Activated CD8-positive, alpha-beta T cell treated with anti-CD3 and anti-CD28 coated beads for 36 hours (primary cell): ENCODE measurements at places on chromosomes 5 and 9. TPM values are rescaled to one million over a fixed set of nuclear protein-coding genes. Genes with fewer than 3 reads are reported as not detected.

PBX3 gene
- total RNA-seq: 11.5 TPM

TYRP1 gene
- not detected for total RNA-seq

FYB1 gene
- 82.8 TPM for total RNA-seq

DNA sequence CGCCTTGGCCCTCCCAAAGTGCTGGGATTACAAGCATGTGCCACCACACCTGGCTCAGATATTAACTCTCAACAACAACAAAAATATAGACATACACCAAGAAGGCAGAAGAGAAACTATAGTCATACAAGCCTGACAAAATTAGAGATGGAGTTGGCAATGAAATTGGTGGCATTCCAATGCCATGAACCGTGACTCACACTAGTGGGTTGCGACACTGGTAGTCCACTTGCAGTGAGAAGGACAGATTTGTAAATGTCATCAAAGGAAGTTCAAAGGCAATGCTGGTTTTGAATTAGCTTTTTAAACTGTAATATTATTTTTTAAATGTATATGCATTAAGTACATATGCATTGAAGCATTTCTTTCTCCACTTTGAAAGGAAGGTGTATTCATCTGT is 8.5 kb upstream of the DNAJC25 start:
- H3K36me3 ChIP-seq: no peaks in the 10 kb centered on the region
- no peaks in the 10 kb centered on the region for H3K4me1 ChIP-seq
- no peak for DNase-seq
- H3K27ac ChIP-seq: no peak overlapping the region

GRCh38 chr5:125659316-125660023 is 763.7 kb upstream of the GRAMD2B start:
- H3K4me3 ChIP-seq: no peak overlapping the region
- H3K36me3 ChIP-seq: no peaks in the 10 kb centered on the region
- no peaks in the 10 kb centered on the region for H3K27me3 ChIP-seq
- DNase-seq: no peak
- H3K4me1 ChIP-seq: no peaks in the 10 kb centered on the region

GRCh38 chr9:70557661-70558369 is 143.4 kb upstream of the KLF9 start:
- H3K27me3 ChIP-seq: no peaks in the 10 kb centered on the region
- no peak overlapping the region for H3K4me3 ChIP-seq

GRCh38 chr9:77534376-77535057 is 113.6 kb downstream of the GNA14 start:
- no peaks in the 10 kb centered on the region for H3K4me1 ChIP-seq
- peaks cover 1% of the 10 kb centered on the region for H3K27me3 ChIP-seq
- no peak overlapping the region for H3K4me3 ChIP-seq

DNA sequence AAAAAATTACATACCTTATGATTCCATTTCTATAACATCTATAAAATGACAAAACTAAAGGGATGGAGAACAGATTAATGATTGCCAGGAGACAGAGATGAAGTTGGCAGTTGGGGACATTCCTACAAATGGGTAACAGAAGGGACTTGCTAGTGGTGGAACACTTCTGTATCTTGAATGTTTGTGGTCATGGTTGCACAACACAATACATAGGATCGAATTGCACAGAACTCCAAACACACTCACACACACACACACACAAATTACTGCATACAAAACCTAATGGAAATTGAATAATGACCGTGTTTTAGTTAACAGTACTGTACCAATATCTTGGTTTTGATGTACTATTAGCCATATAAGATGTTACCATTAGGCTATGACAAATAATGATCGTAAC is 330.7 kb upstream of the POU5F2 start:
- H3K27me3 ChIP-seq: no peaks in the 10 kb centered on the region
- H3K27ac ChIP-seq: no peak overlapping the region
- DNase-seq: no peak

DNA sequence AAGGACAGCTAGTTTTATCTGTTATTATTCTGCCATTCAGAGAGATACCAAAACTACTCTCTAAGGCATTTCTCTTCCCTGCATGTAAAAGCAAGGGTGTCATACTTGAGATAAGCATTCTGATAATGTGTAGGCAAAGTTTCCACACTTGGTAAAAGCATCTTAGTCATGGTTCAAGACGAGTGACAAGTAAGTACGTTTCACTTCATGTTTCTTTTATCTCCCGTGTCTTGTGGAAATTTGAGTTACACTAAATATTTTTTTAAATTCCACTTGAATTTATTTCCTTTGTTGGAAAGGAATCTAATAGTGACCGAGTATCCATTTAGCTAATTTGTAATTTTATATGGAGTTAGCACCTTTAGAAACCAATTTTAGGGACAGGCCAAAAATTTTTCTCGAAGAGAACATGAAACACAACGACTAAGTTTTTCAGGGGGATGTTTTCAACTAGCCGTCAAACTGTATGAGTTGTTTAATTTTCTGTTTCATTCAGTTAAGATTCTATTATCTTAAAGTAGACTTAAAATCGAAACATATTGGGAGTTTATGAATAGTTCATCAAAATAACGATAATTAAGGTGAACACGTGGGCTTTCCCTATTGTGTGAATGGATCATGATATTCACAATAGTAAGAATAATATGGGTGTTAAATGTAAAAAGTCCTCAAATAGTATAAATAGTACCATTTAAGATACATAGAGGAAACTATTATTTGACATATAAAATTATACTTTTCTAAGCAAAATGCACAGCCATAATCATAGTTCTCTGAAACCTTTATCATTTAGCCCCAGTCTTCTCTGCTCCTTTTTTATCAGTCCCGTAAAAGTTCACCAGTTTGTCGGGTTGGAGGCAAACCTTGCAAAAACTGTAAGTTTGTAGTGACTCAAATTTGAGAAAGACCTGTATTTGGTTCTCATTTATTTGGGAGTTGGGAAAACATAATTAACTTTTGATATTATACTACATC is 1.6 kb downstream of the RFESD start:
- peak overlapping the region; percentile 77 for H3K27ac ChIP-seq
- no peak for DNase-seq
- peak overlapping the region; percentile 57 for H3K4me3 ChIP-seq
- peaks cover 36% of the 10 kb centered on the region for H3K4me1 ChIP-seq
